ENCODE measurements at places on chromosomes 16 and 17.
A peak's percentile ranks its signal among the peaks of the same experiment; 100 is the strongest.

DNA sequence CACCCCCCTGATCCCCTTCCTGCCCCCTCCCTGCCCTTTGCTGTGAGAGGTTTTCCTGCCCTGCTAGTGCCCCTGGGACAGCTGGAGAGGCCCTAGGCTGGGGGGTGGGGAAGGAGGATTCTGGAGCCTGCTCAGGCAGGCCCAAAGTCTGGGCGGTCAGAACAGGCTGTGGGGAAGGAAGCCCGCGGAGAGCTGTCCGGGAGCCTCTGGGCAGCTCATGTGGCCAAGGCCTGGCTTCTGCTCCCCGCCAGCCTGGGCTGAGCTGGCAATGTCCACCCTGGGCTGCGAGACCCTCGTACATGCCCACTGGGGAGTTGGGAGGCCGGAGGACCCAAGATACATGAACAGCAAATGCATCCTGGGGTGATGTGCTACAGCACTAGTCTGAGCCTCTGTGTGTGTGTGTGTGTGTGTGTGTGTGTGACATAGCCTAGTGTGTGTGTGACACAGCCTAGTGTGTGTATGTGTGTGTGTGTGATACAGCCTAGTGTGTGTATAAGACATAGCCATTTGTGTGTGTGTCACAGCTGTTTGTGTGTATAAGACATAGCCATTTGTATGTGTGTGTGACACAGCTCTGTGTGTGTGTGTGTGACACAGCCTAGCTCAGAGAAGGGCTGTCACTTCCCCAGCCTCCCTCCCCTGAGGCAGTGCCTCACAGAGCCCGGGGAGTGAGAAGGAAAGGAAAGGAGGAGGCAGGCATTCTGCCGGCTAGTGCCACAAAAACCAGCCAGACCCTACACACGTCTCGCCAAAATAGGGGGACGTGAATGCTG is 201.4 kb upstream of the CIBAR2 start:
- no peak for DNase-seq

GRCh38 chr17:70390049-70390448 is 220.7 kb downstream of the KCNJ2 start:
- DNase-seq = no peak

GRCh38 chr17:78722246-78722761 is 59.8 kb downstream of the CYTH1 start:
- DNase-seq = no peak

DNA sequence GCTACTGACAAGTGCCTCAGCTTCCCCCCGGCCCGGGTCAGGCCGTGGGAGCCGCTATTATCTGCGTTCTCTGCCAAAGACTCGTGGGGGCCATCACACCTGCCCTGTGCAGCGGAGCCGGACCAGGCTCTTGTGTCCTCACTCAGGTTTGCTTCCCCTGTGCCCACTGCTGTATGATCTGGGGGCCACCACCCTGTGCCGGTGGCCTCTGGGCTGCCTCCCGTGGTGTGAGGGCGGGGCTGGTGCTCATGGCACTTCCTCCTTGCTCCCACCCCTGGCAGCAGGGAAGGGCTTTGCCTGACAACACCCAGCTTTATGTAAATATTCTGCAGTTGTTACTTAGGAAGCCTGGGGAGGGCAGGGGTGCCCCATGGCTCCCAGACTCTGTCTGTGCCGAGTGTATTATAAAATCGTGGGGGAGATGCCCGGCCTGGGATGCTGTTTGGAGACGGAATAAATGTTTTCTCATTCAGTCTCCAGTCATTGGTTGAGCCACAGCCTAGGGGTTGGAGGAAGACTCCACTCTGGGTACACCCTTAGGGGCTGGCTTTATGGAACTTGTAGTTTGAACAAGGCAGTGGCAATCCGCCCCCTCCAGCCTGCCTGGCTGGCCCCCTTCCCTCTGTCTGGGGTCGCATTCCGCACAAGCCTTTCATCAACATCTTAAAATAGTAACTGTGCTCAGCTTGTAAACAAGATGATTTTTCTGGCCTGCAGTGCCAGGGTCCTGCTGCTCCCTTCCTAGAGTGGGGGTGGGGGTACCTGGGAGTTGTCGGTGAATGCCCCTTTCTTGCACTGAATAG is 4.1 kb downstream of the SYNGR2 start:
- DNase-seq = peak; percentile 61

- DNase-seq = no peak
Observed at GRCh38 chr17:75854101-75854748, 910 bp downstream of the WBP2 start.

- DNase-seq = no peak
Observed at GRCh38 chr16:2749476-2749875, 3.0 kb upstream of the SRRM2 start.

- no peak for DNase-seq
Observed at GRCh38 chr16:72937360-72937759, 110.6 kb downstream of the ZFHX3 start.

Measured in activated CD8-positive, alpha-beta memory T cell treated with anti-CD3 and anti-CD28 coated beads for 24 hours (primary cell).